CD4-positive, alpha-beta memory T cell (primary cell): ENCODE measurements at places on chromosomes 11 and 22. TPM values are rescaled to one million over a fixed set of nuclear protein-coding genes. Genes with fewer than 3 reads are reported as not detected.

GRCh38 chr11:29432719-29433325 lies 584.0 kb downstream of the KCNA4 start:
- no peaks in the 10 kb centered on the region for H3K36me3 ChIP-seq
- H3K4me1 ChIP-seq: no peaks in the 10 kb centered on the region
- H3K27me3 ChIP-seq: no peaks in the 10 kb centered on the region
- no peak overlapping the region for H3K4me3 ChIP-seq
- no peak overlapping the region for H3K27ac ChIP-seq

GRCh38 chr11:45298718-45299117 lies 12.6 kb upstream of the SYT13 start:
- H3K27ac ChIP-seq: no peak overlapping the region
- H3K36me3 ChIP-seq: no peaks in the 10 kb centered on the region
- H3K4me3 ChIP-seq: no peak overlapping the region

The ST14 gene
- total RNA-seq: 0.72 TPM

The CSRP3 gene
- not detected for total RNA-seq

The SYT7 gene
- total RNA-seq: not detected

The TMPRSS5 gene
- 1.5 TPM for total RNA-seq

DNA sequence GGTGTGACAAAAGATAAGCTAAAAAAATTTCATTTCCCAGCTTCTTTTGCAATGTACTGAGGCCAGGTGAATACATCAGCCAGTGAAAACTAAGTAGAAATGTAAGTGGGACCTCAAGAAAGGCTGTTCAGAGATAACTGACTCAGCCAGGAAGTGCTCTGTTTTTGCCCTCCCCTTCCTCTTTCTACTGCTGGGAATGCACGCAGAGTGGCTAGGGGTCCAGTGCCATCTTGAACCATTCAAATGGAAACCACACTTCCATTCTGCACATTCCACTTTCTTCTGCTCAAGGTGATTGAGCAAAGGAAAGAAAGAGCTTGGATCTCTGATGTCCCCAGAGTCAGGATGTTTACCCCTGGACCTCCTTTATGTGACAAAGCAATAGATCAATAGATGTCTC lies 27.8 kb upstream of the LMO2 start:
- no peak overlapping the region for H3K27ac ChIP-seq
- DNase-seq: no peak
- no peaks in the 10 kb centered on the region for H3K4me1 ChIP-seq
- no peaks in the 10 kb centered on the region for H3K27me3 ChIP-seq

GRCh38 chr11:35629914-35630313 lies 11.7 kb downstream of the FJX1 start:
- no peak overlapping the region for H3K27ac ChIP-seq
- peaks cover 5% of the 10 kb centered on the region for H3K27me3 ChIP-seq
- H3K4me1 ChIP-seq: no peaks in the 10 kb centered on the region
- H3K36me3 ChIP-seq: no peaks in the 10 kb centered on the region
- no peak for DNase-seq

- no peak overlapping the region for H3K27ac ChIP-seq
- no peak for DNase-seq
- no peaks in the 10 kb centered on the region for H3K36me3 ChIP-seq
- H3K27me3 ChIP-seq: no peaks in the 10 kb centered on the region
- H3K4me3 ChIP-seq: no peak overlapping the region
Observed at GRCh38 chr22:24303007-24303406, 32.4 kb downstream of the SPECC1L start.

The ACO2 gene
- 64.8 TPM for total RNA-seq

The CCDC188 gene
- not detected for total RNA-seq

DNA sequence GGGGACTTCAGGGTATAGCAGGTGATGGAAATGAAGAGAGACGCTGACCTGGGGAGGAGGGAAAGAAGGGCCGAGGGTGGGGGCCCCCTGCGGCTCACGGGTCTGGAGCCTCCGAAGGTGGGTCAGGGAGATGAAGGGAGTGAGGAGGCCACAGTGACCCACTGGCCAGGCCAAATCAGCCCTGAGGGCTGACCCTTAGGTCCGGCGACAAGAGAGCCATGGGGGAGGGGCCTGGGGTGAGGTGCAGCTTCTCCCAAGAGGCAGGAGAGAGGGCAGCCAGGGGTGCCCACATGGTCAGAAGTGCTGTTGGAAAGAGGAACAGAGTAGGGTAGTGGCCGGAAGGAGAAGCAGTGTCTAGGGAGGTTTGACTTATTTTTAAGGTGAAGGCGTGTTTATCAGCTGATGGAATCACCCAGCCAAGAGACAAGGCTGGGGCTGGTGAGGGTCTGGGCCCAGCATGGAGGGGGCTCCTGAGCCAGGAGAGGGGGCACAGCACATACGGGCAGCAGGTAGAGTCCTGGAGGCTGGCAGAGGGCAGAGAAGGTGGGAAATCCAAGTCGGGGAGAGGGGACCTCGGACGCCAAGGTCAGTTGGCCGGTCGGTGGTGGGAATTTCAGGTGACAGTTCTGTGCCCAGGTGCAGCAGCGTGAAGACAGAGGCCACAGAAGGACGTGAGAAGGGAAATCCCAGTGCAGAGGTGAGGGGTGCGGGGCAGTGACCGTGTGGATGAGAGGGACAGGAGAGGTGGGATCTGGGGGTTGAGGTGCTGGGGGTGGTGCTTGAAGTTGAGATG lies 49.0 kb downstream of the LINC01488 start:
- peaks cover 4% of the 10 kb centered on the region for H3K27me3 ChIP-seq
- H3K36me3 ChIP-seq: no peaks in the 10 kb centered on the region
- no peak overlapping the region for H3K4me3 ChIP-seq
- H3K27ac ChIP-seq: no peak overlapping the region
- no peak for DNase-seq

GRCh38 chr11:111423250-111423615 lies 44.2 kb upstream of the POU2AF1 start:
- no peak for DNase-seq
- no peak overlapping the region for H3K4me3 ChIP-seq
- no peaks in the 10 kb centered on the region for H3K4me1 ChIP-seq
- H3K27ac ChIP-seq: no peak overlapping the region

DNA sequence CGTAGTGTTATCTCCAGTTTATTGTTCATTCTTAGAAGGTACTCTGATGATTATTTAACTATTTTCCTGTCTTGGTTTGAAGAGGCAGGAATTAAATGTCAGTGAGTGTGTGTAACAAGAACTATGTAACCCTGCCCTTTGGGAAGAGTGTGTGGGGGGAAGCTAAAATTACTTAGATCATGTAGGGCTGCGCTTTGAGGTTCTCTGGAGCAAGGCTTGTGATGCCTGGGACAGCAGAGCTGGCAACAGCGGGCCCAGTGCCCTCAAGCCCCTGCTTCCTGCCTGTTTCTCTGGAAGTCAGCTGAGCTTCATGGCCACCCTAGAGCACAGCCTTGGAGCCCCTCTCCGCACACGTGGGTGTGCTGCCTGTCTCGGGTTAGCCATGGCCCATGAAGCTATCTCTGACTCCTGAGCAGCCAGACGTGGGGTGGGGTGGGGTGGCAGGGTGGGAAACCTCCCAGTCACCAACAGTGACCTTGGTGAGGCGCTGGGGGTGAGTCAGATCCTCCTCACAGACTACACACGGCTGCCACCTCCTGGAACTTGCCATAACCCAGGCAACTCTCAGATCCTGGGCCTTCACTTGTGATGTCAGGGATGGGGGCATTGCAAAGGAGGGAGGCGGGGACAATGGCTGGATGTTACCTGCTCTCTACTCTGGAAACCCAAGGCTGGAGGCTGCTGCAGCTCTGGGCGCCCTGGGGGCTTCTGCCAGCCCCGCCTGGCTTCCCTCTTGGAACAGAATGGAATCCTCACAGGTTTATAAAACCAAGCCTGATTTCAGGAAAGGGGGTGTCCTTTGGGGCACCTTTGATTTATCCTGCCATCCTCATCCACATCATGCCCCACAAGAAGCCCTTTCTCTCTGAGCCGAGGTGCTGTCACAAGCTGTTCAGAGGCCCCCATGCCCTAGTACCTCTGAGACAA lies 88.6 kb downstream of the SNX19 start:
- DNase-seq: no peak
- no peaks in the 10 kb centered on the region for H3K4me1 ChIP-seq
- no peak overlapping the region for H3K4me3 ChIP-seq
- no peak overlapping the region for H3K27ac ChIP-seq
- no peaks in the 10 kb centered on the region for H3K36me3 ChIP-seq

The CDHR5 gene
- total RNA-seq: not detected

- no peaks in the 10 kb centered on the region for H3K4me1 ChIP-seq
- no peaks in the 10 kb centered on the region for H3K27me3 ChIP-seq
Observed at GRCh38 chr11:118859973-118860372, 23.7 kb upstream of the CXCR5 start.

GRCh38 chr11:2810411-2811205 lies 75.0 kb downstream of the CDKN1C start:
- H3K36me3 ChIP-seq: no peaks in the 10 kb centered on the region
- H3K27ac ChIP-seq: no peak overlapping the region
- no peak for DNase-seq
- no peaks in the 10 kb centered on the region for H3K4me1 ChIP-seq

The SYT12 gene
- not detected for total RNA-seq

The LSP1 gene
- 327 TPM for total RNA-seq

DNA sequence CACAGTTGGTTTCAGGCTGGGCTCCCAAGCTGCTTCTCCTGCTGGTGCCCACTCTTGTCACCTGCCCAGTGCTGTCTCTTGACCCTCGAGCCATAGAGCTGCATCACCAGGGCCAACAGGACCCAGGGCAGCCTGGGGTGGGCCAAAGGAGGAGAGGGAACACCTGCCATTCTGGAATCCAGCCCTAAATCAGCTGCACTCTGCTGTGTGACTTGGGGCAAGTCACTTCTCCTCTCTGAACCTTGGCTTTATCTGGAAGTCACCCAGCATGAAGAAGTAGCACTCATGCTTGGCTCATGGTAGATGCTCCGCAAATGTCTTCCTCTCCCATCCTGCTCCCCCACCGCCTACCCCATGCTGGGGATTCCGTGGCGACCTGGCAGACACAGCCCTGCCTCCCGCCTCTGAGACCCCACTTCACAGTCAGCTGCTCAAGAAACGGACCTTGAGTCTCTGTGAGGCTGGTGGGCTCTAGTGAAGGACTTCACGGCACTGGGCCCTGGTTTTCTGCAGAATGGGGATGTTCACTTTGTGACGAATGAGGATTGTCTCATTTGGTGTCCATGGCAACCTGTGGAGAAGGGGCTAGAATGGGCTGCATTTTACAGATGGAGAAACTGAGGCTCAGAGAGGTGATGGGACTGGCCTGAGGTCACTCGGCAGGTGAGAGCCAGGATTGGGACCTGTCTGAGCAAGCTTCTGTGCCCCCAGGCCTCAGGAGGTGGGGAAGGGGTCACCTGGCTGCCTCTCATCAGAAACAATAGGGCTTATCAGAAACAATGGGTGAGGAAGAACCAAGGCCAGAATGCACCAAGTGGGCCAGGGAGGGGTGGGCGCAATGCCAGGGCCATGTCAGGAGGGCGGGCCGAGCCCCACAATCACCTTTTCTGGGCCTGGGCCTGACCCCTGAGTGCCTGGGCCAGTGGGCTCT lies 12.4 kb downstream of the EMID1 start:
- H3K36me3 ChIP-seq: no peaks in the 10 kb centered on the region
- no peaks in the 10 kb centered on the region for H3K4me1 ChIP-seq
- H3K4me3 ChIP-seq: no peak overlapping the region
- H3K27ac ChIP-seq: no peak overlapping the region
